Prostate gland (tissue), 2 donors: ENCODE measurements at places on chromosomes 6 and 20. TPM values are rescaled to one million over a fixed set of nuclear protein-coding genes. Genes with fewer than 3 reads are reported as not detected.

The LY6G5C gene
- 1.6 TPM for total RNA-seq

The SCUBE3 gene
- total RNA-seq: 3.4 TPM

The EBF4 gene
- 58.8 TPM for total RNA-seq

The OLIG3 gene
- not detected for total RNA-seq

The PCK1 gene
- not detected for total RNA-seq

The VTA1 gene
- total RNA-seq: 44.7 TPM

The SLC26A8 gene
- not detected for total RNA-seq

The BMP2 gene
- total RNA-seq: 5.6 TPM

The PRICKLE4 gene
- total RNA-seq: 11.4 TPM

The ZNF318 gene
- 15.1 TPM for total RNA-seq

The E2F1 gene
- 2.0 TPM for total RNA-seq

The APOBEC2 gene
- total RNA-seq: not detected

The RAMACL gene
- 1.1 TPM for total RNA-seq

The KCNQ2 gene
- 0.46 TPM for total RNA-seq

The TRAPPC3L gene
- total RNA-seq: not detected

The FAXC gene
- 6.5 TPM for total RNA-seq

The CNR1 gene
- total RNA-seq: 6.1 TPM

The CTCFL gene
- total RNA-seq: 10.8 TPM

The HLA-A gene
- total RNA-seq: 564 TPM

The SLC17A3 gene
- not detected for total RNA-seq

The SNRPB2 gene
- 21.2 TPM for total RNA-seq
